ENCODE measurements at places on chromosomes 5 and 9. TPM values are rescaled to one million over a fixed set of nuclear protein-coding genes. Genes with fewer than 3 reads are reported as not detected.

DNA sequence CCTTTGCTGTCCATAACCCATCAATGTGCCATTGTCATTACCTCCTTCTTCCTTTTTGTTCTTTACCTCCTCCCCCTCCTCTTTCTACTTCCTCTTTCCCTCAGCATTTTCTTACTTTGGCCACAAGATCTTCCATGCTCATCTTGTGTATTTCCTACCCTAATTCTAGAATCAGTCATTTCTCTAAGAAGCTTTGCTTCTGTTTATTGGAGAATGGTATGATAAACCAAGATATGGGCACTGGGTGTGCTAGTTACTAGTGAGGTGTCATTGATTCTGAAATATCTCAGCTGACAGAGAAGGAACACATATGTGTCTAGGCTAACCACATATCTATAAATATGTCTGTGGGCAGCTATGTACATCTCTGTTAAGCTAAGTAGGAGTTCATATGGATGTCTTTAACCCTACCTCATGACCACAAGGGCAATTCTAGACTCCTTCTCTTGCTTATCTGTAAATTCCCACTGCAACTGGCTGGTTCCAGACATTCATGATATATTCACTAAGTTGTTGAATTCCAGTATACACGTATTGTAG is 2051.3 kb upstream of the CDH9 start:
- no peak for DNase-seq
- H3K4me3 ChIP-seq: no peak overlapping the region
- no peak overlapping the region for H3K27ac ChIP-seq

IL7R gene
- total RNA-seq: 7.4 TPM

ARHGEF37 gene
- 7.3 TPM for total RNA-seq

DNA sequence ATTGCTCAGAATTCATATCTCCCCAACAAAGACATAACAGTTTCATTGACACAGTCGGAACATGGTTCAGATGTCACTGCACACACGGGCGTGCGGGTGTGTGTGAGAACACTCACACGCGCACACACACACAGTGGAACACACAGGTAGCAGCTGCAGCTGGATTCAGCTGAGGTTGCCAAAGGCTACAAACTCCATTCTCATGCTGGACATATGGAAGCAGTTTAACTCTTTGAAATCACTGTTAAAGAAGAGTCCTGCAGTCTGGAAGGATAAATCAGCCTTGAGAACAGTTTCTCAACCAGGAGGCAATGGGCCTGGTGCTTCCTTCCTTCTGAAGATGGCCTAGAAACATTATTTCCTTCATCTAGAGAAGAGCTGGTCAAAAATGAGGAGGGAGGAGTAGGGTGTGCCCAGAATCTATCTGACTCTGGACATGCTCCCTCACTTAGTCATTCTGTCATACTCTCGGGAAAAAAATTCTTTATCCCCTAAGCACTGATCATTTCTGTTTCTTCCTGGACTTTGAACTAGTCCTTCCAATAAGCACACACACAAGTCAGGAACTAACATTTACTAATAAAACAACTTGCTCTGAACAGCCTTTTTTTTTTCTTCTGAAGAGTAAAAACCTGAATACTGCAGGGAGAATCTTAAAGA is 160.6 kb downstream of the ZDHHC21 start:
- no peak for DNase-seq
- H3K4me1 ChIP-seq: no peaks in the 10 kb centered on the region
- no peaks in the 10 kb centered on the region for H3K36me3 ChIP-seq
- H3K27me3 ChIP-seq: no peaks in the 10 kb centered on the region
- H3K4me3 ChIP-seq: no peak overlapping the region

- no peaks in the 10 kb centered on the region for H3K36me3 ChIP-seq
- no peaks in the 10 kb centered on the region for H3K4me1 ChIP-seq
- H3K27ac ChIP-seq: no peak overlapping the region
- H3K27me3 ChIP-seq: no peaks in the 10 kb centered on the region
Measured at GRCh38 chr5:163496286-163496685, 9.1 kb upstream of the MAT2B start.

RAD50 gene
- total RNA-seq: 27.7 TPM
